ENCODE measurements at places on chromosomes 3 and 15. TPM values are rescaled to one million over a fixed set of nuclear protein-coding genes. Genes with fewer than 3 reads are reported as not detected.

The DPPA4 gene
- total RNA-seq: 0.06 TPM

DNA sequence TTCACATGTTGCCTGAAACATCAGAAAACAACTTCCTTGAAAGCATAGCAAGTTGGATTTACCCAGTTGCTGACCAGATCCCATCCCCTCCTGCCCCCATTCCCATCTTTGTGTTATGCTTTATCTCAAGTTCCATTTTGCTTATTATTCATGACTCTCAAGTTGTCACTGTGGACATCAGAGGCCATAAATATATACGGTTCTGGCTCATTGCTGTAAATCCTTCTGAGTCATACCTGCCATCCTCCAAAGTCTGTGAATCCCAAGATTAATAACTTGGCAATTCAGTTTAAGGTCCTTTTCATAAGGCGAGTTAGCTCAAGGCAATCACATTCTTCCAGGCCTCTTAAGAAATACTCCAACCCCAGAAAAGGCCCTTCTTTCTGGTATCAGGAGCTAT, 126.2 kb upstream of the C2CD4B start:
- DNase-seq: no peak

The GOLGA6L7 gene
- not detected for total RNA-seq

GRCh38 chr15:44790215-44790614, 53.9 kb downstream of the TRIM69 start:
- DNase-seq: no peak

The CSPG4 gene
- 16.4 TPM for total RNA-seq

- no peak for DNase-seq
Observed at GRCh38 chr3:122481390-122481789, 33.3 kb downstream of the KPNA1 start.

The LCTL gene
- 0.11 TPM for total RNA-seq
